ENCODE measurements at places on chromosomes 7 and 10.

GRCh38 chr10:47409866-47410256 is 25.8 kb upstream of the ZNF488 start:
- DNase-seq = no peak

DNA sequence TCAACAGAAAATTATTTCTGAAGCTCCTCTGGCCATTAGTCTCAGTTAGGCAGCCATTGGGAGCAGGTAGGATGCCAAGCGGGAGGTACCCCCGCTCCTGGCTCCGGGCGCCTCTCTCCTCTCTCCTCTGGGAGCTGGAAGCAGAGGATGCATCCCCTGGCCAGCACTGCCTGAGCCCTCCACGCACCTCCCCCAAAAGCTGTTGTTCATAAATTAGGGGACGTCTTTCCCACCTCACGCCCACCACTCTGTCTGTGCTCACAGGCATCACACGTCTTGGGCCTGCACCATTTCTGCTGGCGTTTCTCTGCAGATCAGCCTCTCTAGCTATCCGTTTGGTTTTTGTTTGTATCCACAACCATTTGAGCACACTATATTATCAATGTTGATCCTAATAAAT is 609.0 kb upstream of the FOXK1 start:
- DNase-seq = no peak

DNA sequence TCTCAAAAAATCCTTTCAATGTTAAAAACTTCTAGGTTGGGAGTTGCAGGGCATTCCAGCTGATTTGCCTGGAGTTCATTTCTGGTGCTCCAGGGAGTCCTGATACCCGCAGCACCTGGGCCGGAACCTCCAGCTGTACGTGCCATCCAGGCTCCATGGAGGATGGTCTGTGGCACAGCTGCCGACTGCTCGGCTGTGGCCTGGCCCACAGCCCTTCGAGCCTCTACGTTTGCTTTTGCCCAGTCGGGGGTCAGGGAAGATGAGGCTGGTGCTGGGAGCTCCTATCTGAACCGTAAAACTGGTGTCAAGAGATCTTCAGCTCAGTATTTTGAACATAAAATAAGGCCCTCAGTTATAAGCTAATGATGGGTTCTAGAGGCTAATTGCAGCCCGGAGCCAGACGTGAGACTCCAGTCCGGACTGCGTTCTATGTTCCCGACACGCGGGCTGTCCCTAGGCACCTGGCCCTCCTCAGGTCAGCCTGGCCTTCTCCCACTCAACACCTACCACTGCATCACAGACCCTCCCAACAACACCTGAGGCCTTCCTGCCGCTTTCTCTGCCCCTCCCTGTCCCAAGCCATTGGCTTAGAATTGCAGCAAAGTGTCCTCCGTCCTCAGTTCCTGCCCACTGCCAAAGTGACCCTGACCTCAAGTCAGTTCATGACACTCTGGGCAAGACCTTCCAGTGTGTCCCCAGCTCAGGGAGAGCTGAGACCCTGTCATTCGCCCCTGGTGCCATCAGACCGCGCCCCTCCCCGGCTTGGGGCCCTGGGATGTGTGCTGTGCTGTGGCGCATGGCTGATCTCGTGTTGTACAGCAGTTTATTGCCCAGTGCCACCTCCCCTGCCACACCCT is 64.2 kb upstream of the DNAJB6 start:
- DNase-seq = no peak

- no peak for DNase-seq
Observed at GRCh38 chr10:113480851-113481502, 71.9 kb upstream of the HABP2 start.

DNA sequence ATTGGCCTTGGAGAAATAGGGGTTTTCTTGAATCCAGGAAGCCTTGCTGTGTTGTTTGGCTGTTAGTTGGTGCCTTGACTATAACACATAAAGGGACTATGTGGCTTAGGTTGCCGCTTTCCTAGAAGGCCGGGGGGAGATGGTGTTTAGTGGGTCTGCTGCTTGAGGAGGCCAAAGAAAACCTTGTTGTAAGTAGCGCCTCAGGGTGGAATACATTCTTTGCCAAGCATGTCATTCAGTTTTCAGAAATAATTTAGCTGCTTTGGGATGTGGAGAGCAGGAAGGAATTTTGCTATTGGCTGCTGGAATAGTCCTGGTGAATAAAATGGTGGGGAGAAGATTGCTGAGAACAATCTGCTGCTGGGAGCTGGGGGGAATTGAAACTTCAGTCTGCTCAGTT is 132.9 kb upstream of the WNT16 start:
- DNase-seq = no peak

- DNase-seq = no peak
Observed at GRCh38 chr10:24963521-24964041, 11.2 kb upstream of the PRTFDC1 start.

GRCh38 chr7:130845581-130846085 is 111.6 kb upstream of the KLF14 start:
- no peak for DNase-seq

GRCh38 chr10:122659651-122660050 is 40.0 kb downstream of the C10orf120 start:
- no peak for DNase-seq

DNA sequence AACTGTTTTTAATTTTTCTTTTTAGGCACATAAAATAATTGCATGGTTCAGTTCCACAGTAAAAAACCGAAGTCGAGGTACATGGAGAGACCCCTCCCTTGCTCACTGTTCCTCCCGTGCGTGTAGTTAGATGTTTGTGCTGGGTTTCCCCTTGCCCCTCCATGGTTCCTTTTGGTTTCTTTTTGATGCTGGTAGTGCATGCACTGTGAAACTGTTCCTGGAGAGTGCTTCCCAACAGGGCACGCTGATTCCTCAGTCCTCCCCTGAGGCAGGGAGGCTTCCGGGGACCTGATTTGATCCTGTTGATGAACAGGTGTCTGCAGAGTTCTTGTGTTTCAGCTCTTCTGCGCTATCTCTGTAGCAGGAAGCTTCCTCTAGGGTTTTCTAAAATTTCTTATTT is 69.5 kb downstream of the ADCY1 start:
- no peak for DNase-seq

DNA sequence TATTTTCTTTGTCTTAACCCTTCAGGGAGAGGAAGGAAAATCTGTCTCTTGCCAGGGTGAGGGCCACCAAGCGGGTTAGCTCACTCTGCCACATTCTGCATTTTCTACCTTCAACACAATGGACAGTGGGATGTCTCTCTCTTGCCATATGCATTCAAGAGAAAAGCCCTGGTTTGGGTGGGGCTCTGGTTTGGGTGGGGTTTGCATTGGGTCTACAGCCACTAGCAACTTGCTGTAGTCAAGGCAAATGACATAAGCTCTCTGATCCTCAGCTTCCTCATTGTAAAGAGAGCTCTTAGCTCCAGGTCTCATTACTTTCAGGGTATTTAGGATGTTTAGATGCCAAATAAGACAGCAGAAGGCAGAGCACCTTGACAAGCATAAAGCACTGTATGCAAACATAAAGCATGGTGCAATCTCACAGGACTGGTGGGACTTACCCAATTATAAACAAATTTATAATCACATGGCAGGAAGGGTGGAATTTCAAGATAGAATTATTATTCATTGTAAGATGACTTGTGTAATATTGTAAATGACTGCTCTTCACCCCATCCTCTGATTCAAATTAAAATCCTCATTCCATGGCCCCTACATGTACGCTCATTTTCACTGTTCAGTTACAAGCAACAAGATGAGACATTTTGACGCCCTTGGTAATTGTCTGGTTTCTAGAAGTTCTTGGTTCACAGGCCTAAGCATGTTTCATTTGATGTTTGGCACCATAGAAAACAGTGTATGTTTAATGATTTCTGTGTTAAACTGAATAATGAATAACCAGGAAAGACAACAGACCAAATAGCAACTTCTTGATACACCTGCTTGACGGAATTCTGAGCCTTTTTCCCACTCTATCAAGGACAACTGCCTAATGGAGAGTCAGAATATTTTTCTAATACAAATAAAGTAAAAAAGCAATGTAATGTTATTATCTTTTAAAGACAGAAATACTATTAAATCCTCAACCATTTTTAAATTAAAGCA is 258.9 kb downstream of the KCNMA1 start:
- DNase-seq = no peak

DNA sequence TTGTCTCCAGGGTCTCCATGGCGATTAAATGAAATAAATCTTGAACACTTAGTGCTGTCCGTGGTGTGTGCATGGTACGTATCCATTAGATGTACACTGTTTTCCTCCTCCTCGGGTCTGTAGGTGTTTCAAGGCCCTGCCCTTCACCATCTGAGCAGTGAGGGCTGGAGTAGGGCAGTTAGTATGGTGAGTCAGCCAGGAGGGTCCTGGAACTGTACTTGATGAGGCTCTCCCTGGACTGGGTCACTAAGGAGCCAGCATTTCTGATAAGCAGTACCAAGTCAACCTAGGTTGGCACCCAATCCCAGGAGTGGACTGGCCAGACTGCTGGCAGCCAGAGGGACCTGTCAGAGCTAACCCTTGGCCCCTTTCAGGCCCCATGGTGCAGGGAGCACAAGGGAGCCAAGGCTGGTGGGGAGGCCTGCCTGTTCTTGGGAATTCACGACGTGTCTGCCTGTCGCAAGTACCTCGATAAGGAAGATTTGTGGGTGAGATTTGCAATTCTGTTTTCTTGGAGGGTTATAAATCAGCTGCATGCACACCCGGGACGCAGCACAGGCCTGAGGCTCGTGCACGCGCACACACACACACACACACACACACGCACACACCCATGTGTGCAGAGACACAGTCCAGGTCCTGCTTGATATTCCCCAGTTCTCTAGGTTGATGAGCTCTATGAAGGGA is 114.2 kb downstream of the ZMIZ1 start:
- DNase-seq = no peak

DNA sequence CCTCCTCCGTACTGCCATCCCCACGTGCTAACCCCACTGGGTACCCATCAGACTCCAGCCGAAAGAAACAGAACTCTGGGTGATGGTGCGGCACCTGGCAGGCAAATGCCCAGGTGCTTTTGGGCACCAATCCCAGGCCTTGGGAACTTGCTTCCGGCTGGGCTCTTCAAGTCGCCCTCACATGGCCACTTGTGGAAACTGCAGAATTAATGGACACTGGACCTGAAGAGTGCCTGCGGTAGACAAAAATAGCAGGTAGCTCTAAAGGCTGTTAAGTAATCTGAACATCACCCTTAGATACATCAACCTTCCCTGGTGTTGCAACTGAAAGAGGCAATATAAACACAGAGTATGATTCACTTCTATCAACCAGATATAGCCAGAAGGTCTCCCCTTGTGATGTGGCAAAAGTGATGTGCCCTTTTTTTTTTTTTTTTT is 644.4 kb downstream of the GRM8 start:
- DNase-seq = no peak
